Spleen (tissue), 13 donors: ENCODE measurements at places on chromosomes 7 and 10. TPM values are rescaled to one million over a fixed set of nuclear protein-coding genes. Genes with fewer than 3 reads are reported as not detected.

DNA sequence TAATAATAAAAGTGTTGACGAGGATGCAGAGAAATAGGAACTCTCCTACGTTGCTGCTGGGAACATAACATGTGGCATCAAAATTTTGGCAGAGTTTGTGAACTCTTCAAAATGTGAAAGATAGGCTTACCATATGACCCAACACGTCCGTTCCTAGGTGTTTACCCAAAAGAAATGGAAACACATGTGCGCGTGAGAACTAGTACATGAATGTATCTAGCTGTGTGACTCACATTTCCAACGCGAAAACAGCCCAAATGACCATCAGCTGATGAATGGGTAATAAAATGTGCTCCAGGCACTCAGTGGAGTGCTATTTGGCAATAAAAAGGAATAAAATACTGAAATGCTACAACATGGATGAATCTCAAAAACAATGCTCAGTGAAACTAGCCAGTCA is 10.4 kb upstream of the ELFN1 start:
- no peak overlapping the region for H3K27ac ChIP-seq
- H3K4me3 ChIP-seq: no peak overlapping the region
- H3K4me1 ChIP-seq: peaks cover 15% of the 10 kb centered on the region
- no peaks in the 10 kb centered on the region for H3K36me3 ChIP-seq

GRCh38 chr7:26265065-26265464 is 26.6 kb upstream of the SNX10 start:
- H3K4me1 ChIP-seq: no peaks in the 10 kb centered on the region
- DNase-seq: no peak
- no peaks in the 10 kb centered on the region for H3K27me3 ChIP-seq

DNA sequence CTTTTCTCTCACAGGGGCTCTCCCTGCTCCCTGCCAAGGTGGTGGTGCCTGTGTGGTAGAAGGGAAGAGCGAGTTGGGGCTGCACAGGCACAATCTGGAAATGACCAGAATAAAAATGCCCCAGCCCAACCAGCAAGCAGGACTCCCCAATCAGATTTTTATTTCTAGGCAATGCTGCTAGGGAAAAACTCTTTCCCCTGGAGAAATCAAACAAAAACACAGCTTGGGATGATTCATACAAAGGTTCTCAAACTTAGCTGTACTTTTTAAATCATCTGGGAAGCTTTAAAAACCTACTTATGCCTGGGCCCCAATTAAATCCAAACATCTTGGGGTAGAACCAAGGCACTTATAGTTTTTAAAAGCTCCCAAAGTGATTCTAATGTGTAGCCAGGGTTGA is 243.2 kb downstream of the HTR7 start:
- no peak overlapping the region for H3K4me3 ChIP-seq
- H3K27ac ChIP-seq: no peak overlapping the region
- H3K36me3 ChIP-seq: no peaks in the 10 kb centered on the region
- no peaks in the 10 kb centered on the region for H3K27me3 ChIP-seq

- DNase-seq: no peak
- no peaks in the 10 kb centered on the region for H3K36me3 ChIP-seq
- H3K4me3 ChIP-seq: no peak overlapping the region
- H3K27ac ChIP-seq: no peak overlapping the region
These were observed 162.8 kb upstream of the TNRC18 start for GRCh38 chr7:5586279-5586962.

DNA sequence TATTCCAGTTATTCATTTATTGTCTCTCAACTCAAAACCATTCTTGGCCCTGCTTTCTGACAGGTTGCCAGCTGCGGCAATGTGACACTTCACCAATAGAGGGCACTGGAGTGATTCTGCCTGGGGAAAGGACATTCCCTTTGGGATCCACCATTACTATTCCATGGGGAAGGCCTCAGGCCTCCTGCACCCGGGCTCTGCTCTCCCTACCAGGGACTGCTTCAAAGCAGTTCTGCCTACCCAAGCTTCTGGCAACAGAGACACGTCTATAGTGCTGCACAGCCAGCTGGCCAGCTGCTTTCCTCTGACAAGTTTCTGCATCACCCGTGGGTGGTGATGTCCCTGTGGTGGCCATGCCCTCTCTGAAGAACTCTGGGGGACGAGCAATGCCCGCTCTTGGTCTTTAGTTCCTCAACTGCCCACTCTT is 163.8 kb downstream of the ELMO1 start:
- H3K27ac ChIP-seq: peak overlapping the region; percentile 12
- no peaks in the 10 kb centered on the region for H3K36me3 ChIP-seq
- no peaks in the 10 kb centered on the region for H3K27me3 ChIP-seq
- H3K4me3 ChIP-seq: no peak overlapping the region
- H3K4me1 ChIP-seq: peaks cover 37% of the 10 kb centered on the region

GRCh38 chr7:126079581-126079980 is 1150.0 kb upstream of the POT1 start:
- no peak for DNase-seq
- H3K36me3 ChIP-seq: no peaks in the 10 kb centered on the region
- H3K27me3 ChIP-seq: no peaks in the 10 kb centered on the region

DNA sequence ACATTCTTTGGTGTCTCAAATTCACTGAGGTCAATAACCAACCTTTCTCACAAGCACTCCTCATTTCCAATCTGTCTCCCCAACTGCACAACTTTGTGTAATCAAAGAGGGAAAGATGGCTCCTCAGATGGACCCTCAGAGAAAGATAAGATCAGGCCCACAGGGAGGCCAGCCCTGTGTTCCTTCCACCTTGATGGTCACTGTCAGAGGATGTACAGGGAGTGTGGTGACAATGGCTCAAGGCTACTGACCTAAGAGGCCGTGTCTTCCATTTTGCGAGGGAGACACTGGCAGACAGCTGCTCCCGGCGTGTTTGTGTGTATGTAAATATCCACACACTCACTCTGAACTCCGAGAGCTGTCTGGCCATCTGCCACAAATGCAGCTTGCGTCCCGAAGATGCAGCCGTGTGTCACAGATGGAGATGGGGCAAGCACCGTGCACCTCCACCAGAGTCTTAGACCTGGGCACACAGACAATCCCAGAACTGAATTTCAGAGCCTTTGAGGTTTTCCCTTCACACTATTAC is 712.1 kb upstream of the NRP1 start:
- no peaks in the 10 kb centered on the region for H3K4me1 ChIP-seq
- H3K36me3 ChIP-seq: no peaks in the 10 kb centered on the region
- DNase-seq: no peak
- no peak overlapping the region for H3K27ac ChIP-seq
- no peaks in the 10 kb centered on the region for H3K27me3 ChIP-seq

DNA sequence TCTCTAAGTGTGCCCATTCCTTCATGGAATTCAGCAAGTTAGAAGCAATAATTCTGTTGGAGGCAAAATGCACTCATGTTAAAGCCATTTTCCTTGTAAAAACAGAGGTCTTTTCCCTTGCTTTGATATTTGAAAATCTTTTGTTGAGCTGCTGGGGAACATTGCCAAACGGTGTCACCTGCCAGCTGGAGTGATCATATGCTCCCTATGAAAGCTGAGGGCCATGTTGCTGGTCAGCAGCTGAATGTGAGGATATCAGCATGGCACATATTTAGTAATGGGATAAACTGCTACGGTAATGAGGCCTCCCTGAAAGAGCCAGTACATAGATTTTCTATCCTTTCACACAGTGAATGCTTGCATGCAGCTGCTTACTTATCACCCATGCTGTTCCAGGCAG is 224.3 kb downstream of the THSD7A start:
- no peak overlapping the region for H3K4me3 ChIP-seq
- H3K4me1 ChIP-seq: no peaks in the 10 kb centered on the region
- no peaks in the 10 kb centered on the region for H3K27me3 ChIP-seq
- DNase-seq: no peak

DNA sequence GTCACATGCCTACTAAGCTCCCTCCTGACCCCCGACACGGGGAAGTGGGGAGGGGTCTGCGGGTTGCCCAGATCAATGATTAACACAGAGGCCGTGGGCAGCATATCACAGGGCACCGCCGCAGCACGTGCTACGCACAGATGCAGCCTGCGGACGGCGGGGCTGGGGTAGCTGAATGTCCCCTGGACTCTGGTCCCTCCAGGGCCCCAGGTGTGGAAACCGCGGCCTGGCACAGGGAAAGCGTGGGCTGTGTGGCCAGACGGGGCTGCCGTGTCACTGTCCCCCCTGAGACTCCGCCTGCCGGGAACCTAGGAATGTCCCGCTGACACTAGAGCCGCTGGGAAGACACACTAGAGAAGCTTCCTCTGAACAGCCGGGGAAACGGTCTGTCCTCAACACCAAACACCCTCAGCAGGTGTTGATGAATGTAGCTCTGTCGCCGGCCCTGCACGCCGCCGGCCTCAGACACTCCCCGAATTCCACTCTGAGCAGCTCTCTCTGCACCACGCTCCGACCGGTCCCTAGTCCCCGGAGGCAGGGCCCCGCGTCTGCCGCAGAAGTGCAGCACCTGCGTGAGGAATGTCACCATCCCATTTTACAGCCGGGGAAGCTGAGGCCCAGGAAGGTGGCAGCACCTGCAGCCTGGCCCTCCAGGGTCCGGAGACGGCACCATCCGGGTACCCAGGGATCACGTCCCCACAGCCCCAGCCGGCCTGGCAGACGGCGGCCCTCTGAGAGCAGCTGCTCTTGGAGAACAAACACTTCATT is 33.4 kb upstream of the PDGFA start:
- no peak overlapping the region for H3K27ac ChIP-seq
- no peak overlapping the region for H3K4me3 ChIP-seq
- no peak for DNase-seq
- H3K27me3 ChIP-seq: no peaks in the 10 kb centered on the region
- no peaks in the 10 kb centered on the region for H3K4me1 ChIP-seq

DNA sequence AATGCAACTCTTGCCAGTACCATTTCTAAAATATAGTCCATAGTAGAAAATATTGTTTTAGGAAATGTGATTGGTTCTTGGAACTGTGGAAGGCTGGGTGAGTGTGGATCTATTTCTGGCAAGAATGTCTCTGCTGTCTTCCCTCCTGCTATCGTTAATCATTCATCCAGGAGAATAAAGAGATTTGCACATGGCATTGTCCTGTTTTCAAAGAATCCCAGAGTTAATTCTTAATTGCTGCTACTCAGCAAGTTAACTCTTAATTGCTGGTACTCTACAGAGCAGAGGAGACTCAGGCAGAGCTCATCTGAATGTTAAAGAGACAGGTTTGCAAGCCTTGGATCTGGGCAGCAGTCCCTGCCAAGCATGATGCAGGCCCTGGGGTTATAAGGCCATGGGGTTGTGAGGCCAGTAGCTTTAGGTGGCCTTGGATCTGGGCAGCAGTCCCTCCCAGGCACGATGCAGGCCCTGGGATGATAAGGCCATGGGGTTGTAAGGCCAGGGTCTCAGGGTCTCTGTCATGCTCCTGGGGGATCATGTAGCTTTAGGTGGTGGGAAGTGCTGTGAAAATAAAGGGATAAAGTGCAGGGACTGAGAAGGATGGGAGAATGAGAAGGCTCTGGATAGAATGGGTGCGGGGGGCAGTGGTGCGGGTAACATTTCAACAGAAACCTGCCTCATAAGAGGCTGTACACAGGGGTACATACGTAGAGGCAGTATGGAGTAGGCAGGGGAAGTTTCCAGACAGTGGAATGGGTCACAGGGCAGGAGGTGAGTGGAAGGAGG is 162.3 kb downstream of the SVIL start:
- no peak overlapping the region for H3K4me3 ChIP-seq
- H3K36me3 ChIP-seq: peaks cover 67% of the 10 kb centered on the region
- no peaks in the 10 kb centered on the region for H3K27me3 ChIP-seq
- DNase-seq: no peak
- no peak overlapping the region for H3K27ac ChIP-seq

- no peaks in the 10 kb centered on the region for H3K36me3 ChIP-seq
- no peak overlapping the region for H3K4me3 ChIP-seq
- no peak for DNase-seq
- H3K4me1 ChIP-seq: no peaks in the 10 kb centered on the region
- no peak overlapping the region for H3K27ac ChIP-seq
- H3K27me3 ChIP-seq: no peaks in the 10 kb centered on the region
These were observed 132.9 kb downstream of the ADRA2A start for GRCh38 chr10:111209692-111210091.

DNA sequence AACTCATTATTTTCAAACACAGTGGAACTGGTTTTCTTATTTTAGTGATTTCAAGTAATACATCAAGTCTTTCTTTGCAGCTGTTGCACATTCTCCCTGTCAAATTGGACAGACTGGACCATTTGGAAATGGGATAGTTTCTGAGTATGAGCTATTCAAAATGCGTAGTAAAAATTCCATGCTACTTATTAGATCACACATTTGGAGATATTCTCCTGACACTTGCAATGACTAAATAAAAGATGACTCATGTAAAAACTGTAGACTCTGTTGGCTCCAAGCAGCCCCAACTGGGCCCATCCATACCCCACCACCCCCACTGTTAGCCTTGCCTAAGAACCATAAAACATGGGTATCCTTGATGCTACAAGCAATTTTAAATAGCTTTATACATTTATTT is 25.9 kb upstream of the BICC1 start:
- no peaks in the 10 kb centered on the region for H3K36me3 ChIP-seq
- DNase-seq: no peak
- H3K4me3 ChIP-seq: no peak overlapping the region
- H3K4me1 ChIP-seq: no peaks in the 10 kb centered on the region

GRCh38 chr7:36037121-36037662 is 115.9 kb upstream of the EEPD1 start:
- H3K27ac ChIP-seq: peak overlapping the region; percentile 75
- peaks cover 19% of the 10 kb centered on the region for H3K4me1 ChIP-seq
- DNase-seq: no peak
- H3K36me3 ChIP-seq: no peaks in the 10 kb centered on the region
- no peaks in the 10 kb centered on the region for H3K27me3 ChIP-seq

GRCh38 chr7:57203161-57203791 is 71.0 kb upstream of the ZNF479 start:
- H3K27me3 ChIP-seq: no peaks in the 10 kb centered on the region
- H3K36me3 ChIP-seq: no peaks in the 10 kb centered on the region
- peak; percentile 61 for DNase-seq
- H3K4me3 ChIP-seq: no peak overlapping the region
- no peaks in the 10 kb centered on the region for H3K4me1 ChIP-seq
- H3K27ac ChIP-seq: no peak overlapping the region

DNA sequence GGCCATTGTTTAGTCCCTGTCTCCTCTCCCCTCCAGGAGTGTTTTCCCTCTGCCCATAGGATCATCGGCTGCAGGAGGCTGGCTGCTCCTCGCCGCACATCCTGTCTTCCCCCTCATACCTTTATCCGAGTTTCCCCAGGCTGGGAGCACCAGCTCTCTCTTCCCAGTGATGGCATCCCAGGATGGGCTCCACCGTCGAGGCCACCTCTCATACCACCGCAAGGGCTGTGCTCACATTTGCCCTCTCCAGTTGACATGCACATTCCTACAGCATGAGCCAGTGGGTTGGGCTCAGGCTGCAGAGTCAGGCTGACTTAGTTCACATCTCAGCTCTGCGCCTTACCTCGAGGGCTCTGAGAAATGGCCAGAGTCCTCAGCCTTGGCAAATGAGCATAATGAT is 12.1 kb downstream of the HKDC1 start:
- H3K27me3 ChIP-seq: no peaks in the 10 kb centered on the region
- peak; percentile 47 for DNase-seq
- no peak overlapping the region for H3K4me3 ChIP-seq

Gene ANAPC16
- 97.2 TPM for total RNA-seq

Gene ARMH3
- total RNA-seq: 25.8 TPM

Gene INMT
- 20.0 TPM for total RNA-seq

Gene MMD2
- total RNA-seq: not detected

Gene CPA2
- not detected for total RNA-seq

Gene ADAM12
- total RNA-seq: 0.98 TPM

Gene MACROH2A2
- 2.7 TPM for total RNA-seq

Gene HACD1
- 2.8 TPM for total RNA-seq

Gene ANXA8L1
- total RNA-seq: not detected

Gene SYCE1
- total RNA-seq: not detected

Gene SCRN1
- total RNA-seq: 15.6 TPM

Gene CDC14C
- total RNA-seq: not detected

Gene CADPS2
- 12.2 TPM for total RNA-seq

Gene PTPRZ1
- 2.1 TPM for total RNA-seq

Gene PRPS1L1
- total RNA-seq: not detected

Gene XRCC2
- 1.9 TPM for total RNA-seq

Gene TMEM270
- not detected for total RNA-seq

Gene TRIM50
- 0.70 TPM for total RNA-seq

Gene BAG3
- 15.1 TPM for total RNA-seq

Gene EBLN1
- not detected for total RNA-seq
